Anterior cingulate cortex (tissue), 58 donors: ENCODE measurements at places on chromosomes 3 and 15.
A peak's percentile ranks its signal among the peaks of the same experiment; 100 is the strongest.

- no peak for DNase-seq
Measured at GRCh38 chr3:153619268-153619667, 457.2 kb downstream of the RAP2B start.

DNA sequence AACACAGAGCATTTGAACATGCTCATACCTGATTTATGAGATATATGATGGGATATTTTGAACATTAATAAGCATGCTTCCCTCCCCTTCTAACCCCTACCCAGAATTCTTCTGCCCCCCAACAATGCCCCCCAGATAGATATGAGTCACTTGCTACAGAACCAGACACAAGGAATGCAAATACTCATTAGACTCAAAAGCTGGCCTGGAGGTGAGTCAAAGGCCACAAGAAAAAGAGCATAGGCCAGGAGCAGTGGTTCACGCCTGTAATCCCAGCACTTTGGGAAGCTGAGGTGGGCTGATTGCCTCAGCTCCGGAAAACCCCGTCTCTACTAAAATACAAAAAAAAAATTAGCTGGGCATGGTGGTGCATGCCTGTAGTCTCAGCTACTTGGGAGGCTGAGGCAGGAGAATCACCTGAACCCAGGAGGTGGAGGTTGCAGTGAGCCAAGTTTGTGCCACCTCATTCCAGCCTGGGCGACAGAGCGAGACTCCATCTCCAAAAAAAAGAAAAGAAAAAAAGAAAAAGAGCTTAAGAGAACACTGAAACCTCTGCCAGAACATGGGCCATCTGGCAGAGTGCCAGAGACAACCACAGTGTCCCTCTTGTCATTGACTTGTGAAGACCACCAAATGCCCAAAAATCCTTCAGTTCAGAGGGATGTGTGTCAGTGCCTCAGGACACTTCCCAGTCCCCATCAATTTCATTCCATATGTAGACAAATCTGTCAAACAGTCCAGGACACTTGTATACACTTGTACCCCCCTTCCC, 3.9 kb upstream of the SH3GL3 start:
- DNase-seq, result no peak

GRCh38 chr3:42670051-42670576, 15.2 kb upstream of the KLHL40 start:
- no peak for DNase-seq

- DNase-seq, result no peak
Measured at GRCh38 chr15:63369781-63370180, 11.9 kb downstream of the CA12 start.

DNA sequence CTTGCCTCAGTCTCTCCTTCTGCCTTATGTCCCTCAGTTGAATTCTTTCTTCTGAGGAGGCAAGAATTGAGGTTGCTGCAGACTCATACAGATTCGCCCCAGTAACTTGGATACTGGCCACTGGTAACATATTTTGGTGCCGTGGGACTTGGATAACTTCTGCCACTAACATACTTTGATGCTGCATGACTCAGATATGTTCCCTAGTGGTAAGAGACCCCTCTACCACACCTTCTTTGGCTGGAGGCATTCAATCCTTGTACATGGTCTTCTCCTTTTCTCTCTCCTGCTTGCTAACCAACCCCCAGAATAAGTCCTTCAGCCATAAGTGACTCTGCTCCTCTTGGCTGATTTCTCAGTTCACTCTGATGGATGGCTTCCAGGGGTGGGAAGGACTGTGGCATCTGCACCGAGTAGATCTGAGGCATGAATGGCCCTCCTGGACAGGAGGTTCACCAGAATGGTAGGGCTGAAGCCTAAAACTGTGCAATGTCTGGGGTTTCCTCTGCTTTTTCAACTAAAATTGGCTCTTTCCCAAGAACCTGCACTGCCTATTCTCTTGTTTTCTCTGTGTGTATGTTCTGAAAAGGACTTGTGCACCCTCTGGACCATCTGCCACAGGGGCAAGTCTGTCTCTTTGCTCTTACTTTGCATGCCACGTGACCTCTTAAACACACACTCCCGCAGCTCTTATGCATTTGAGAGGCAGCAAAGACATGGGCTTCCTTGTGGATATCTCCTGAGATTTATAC, 55.5 kb upstream of the FSTL1 start:
- DNase-seq, result no peak

- DNase-seq, result no peak
Measured at GRCh38 chr3:131174752-131175151, 148.1 kb downstream of the NEK11 start.

DNA sequence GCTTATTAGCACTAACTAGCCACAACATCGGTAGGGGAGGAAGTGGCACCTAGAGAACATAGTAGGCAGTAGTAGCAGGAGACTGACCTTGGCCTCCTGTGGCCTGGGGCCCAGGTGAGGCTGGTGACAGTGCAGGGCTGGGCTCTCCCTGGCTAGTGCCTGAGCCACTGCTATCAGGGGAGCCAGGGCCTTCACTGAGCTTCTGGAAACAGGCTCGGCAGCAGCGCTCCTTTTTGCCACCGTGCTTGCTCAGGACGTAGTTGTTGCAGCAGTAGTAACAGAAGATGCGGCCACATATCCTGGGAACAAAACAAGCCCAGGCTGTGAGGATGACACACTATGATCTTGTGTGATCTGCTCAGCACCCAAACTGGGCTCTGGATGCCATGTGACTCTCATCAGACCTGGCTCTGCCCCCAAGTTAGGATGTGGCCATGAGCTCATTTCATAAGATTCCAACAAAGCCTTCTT, 15.1 kb downstream of the CXCR6 start:
- DNase-seq, result no peak

GRCh38 chr15:76160426-76161152, 100.8 kb downstream of the TMEM266 start:
- no peak for DNase-seq

- no peak for DNase-seq
Measured at GRCh38 chr3:113243071-113243470, 31.7 kb downstream of the BOC start.

DNA sequence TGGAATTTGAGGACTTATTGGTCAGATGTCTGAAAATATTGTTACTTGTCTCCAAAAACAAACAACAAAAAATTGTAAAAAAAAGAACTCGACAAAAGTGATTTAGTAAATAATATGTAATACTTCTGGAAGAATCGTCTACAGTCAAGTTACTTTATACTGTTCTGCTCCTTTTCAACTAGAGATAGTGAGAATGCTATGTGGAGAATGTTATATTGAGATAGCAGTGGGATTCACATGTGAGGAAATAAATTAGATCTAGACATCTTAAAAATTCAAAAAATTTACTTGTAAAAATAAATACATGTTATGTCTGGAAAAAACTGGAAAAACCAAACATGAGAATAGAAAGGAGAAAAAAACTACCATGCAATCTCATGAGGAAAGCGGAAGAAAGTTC, 64.9 kb downstream of the SGO1 start:
- no peak for DNase-seq

DNA sequence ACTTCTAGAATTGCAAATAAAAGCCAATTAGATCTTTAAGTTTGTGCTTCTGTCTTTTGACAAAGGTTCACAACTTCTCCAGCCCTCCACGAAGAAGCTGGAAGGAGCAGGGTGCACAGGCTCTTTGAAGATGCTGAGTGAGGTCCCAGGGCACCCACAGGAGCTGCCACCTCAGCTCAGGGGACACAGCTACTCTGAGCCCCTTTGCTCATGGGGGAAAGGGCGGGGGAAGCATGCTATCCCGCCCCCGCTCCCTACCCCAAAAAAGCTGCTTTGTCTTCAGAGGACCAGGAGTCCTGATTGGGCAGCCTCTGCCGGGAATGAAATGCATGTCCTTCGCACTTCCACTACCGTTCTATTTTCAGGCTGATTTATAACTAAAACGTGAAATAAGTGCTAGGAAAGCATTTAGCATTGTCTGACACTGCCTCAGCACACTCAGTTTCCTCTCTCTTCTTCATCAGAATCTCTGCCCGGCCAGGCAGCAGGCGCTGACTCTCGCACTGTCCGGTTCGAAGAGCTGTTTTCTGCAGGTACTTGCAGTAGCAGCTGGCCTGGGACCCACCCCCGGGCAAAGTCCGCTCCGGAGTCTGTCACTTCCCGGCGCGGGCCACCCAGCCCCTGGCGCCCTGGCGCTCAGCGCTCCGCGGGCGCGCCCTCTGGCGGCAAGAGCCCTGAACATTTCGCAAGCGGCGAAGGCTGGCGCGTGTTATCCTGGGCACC, 45.5 kb upstream of the KLHL25 start:
- DNase-seq, result peak; percentile 20

- no peak for DNase-seq
Measured at GRCh38 chr3:65809641-65810150, 229.0 kb downstream of the MAGI1 start.

GRCh38 chr3:81554801-81555200, 206.6 kb downstream of the GBE1 start:
- no peak for DNase-seq

DNA sequence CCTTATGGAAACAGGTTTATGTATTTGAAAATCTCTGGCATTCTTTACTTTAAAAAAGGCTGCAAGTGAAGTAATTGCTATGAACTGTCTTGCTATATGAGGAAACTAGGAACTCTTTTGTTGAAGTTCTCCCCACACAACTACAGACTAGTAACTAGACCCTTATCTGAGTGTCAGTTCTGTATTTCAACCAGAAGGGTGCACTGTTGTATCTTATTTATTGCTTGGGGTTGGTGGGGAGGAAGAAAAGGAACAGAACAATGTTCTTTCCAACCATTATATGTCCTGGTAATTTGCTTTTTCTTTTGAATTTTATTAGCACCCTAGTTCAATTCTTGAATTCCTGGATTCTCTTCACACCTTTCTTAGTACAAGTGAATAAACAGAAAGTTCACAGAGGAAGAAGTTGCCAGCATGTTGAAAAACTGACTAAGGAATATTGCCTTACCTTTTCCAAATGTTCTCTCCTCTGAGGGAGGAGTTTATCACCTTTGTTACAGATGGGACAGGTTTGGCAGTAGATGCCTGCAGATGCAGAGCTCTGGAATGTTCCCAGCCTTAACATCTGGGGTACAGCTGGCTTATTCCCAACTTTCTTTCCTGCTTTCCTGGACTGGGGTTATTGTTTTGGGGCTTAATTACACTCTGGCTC, 162.4 kb upstream of the CFAP20DC start:
- no peak for DNase-seq

GRCh38 chr15:60840703-60841411, 361.9 kb upstream of the ICE2 start:
- no peak for DNase-seq

GRCh38 chr3:61420136-61420759, 141.1 kb upstream of the PTPRG start:
- DNase-seq, result no peak

DNA sequence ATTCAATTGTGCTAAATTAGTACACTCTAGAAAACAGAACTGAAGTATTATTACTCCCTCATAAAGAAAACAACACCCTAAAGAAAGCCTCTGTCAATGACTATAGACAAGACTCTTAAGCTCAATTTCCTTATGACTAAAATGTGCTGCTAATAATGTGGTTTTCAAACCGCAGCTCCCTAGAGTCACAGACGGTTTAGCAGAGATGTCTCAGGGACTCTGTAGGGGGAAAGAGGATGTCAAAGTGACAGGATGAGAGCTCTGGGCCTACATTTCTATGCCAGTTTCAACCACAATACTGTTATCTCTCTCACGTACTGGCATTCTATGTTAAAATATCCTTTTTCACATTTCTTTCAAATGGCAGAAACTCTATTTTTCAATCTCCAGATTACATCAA, 37.6 kb upstream of the WDR49 start:
- DNase-seq, result no peak

- DNase-seq, result no peak
Measured at GRCh38 chr3:42635111-42635510, 18.4 kb upstream of the ZBTB47 start.
